ENCODE measurements at places on chromosomes 3 and 15.

GRCh38 chr3:159640225-159640624 lies 348.4 kb upstream of the IL12A start:
- DNase-seq, result no peak

- DNase-seq, result no peak
These were observed 120.0 kb downstream of the SLCO3A1 start for GRCh38 chr15:91973481-91973880.

- no peak for DNase-seq
These were observed 33.0 kb upstream of the NR2E3 start for GRCh38 chr15:71777216-71777943.

GRCh38 chr15:80590761-80591355 lies 104.3 kb upstream of the ABHD17C start:
- DNase-seq, result no peak

DNA sequence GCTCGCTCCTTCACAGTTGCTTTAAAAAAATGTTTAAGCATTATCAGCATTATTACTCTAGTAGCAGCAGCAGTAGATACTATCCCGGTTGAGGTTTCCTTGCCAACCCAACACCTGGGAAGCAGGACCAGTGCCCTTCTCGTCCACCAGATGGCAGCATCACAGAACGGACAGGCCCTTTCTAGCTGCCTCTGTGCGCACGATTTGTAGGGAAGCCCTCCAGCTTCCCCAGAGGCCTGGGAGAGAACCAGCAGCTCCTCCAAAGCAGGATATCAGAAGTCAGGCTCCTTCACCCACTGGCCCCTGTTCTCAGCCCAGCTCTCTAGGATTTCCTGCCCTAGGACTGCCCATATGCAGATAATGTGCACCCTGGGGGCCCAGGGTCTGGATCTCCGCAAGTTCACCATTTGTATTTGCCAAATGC lies 16.8 kb upstream of the ESYT3 start:
- peak; percentile 48 for DNase-seq

DNA sequence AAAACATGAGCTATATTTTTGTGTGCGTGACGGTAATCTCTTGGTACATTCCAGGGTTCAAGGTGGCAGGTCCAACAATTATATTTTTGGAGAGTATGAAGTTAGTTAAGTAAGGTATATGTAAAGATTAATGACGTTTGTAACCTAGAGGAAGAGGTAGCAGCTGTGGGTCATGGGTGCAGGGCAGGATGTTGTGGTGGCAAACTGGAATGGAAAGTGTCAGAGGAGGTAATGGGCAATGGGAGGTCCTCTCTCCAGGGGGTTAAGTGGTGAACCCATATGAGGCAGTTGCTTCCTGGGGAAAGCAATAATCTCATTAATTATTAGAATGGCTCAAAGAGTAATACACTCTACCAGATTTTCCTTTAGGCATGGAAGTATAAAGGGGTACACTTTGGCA lies 1.0 kb upstream of the CD200R1L start:
- DNase-seq, result peak; percentile 9

GRCh38 chr3:101827211-101828174 lies 21.8 kb upstream of the NFKBIZ start:
- peak; percentile 82 for DNase-seq

- DNase-seq, result no peak
These were observed 250.9 kb upstream of the SEMA6D start for GRCh38 chr15:47466357-47466756.

Data from activated CD4-positive, alpha-beta T cell treated with anti-CD3 and anti-CD28 coated beads, Interleukin-2, amount 50 U/mL, for 4 hours (primary cell).